ENCODE measurements at places on chromosomes 1 and 21. TPM values are rescaled to one million over a fixed set of nuclear protein-coding genes. Genes with fewer than 3 reads are reported as not detected.
A peak's percentile ranks its signal among the peaks of the same experiment; 100 is the strongest.

- H3K4me1 ChIP-seq, result peaks cover under 1% of the 10 kb centered on the region
- peaks cover 22% of the 10 kb centered on the region for H3K27me3 ChIP-seq
- H3K4me3 ChIP-seq, result no peak overlapping the region
- H3K27ac ChIP-seq, result no peak overlapping the region
- H3K36me3 ChIP-seq, result no peaks in the 10 kb centered on the region
- DNase-seq, result no peak
Measured at GRCh38 chr1:24934310-24935195, 4.5 kb upstream of the RUNX3 start.

DNA sequence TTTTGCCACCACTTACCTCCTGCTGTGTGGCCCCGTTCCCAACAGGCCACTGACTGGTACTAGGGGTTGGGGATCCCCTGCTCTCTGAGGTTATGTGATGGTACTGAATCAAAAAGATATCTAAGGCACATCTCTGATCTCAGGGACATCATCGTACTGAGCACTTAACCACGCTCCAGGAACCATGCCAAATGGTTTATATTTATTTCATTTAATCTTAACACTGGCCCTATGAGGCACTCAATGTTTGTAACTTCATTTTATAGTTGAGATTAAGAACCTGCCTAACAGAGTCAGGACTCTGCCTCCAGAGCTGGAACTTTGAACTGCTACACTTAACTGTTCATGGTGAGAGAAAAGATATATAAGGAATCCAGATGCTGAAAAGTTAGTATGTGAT lies 98.0 kb upstream of the HP1BP3 start:
- H3K36me3 ChIP-seq, result no peaks in the 10 kb centered on the region
- no peak for DNase-seq
- no peak overlapping the region for H3K27ac ChIP-seq
- H3K4me3 ChIP-seq, result no peak overlapping the region
- H3K27me3 ChIP-seq, result no peaks in the 10 kb centered on the region
- no peaks in the 10 kb centered on the region for H3K4me1 ChIP-seq

Gene MYOM3
- total RNA-seq, result not detected

DNA sequence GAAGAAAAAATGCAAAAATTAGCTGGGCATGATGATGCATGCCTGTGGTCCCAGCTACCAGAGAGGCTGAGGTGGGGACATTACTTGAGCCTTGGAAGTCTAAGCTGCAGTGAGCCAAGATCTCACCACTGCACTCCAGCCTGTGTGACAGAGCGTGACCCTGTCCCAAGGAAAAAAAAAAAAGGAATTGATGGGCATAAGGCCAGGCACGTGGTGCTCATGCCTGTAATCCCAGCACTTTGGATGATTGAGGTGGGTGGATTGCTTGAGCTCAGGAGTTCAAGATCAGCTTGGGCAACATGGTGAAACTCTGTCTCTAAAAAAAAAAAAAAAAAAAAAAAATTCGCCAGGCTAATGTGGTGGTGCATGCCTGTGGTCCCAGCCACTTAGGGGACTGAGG lies 55.8 kb upstream of the ATP2B4 start:
- H3K4me1 ChIP-seq, result no peaks in the 10 kb centered on the region
- no peaks in the 10 kb centered on the region for H3K36me3 ChIP-seq
- H3K27me3 ChIP-seq, result peaks cover 8% of the 10 kb centered on the region
- H3K27ac ChIP-seq, result no peak overlapping the region
- H3K4me3 ChIP-seq, result no peak overlapping the region
- DNase-seq, result no peak

DNA sequence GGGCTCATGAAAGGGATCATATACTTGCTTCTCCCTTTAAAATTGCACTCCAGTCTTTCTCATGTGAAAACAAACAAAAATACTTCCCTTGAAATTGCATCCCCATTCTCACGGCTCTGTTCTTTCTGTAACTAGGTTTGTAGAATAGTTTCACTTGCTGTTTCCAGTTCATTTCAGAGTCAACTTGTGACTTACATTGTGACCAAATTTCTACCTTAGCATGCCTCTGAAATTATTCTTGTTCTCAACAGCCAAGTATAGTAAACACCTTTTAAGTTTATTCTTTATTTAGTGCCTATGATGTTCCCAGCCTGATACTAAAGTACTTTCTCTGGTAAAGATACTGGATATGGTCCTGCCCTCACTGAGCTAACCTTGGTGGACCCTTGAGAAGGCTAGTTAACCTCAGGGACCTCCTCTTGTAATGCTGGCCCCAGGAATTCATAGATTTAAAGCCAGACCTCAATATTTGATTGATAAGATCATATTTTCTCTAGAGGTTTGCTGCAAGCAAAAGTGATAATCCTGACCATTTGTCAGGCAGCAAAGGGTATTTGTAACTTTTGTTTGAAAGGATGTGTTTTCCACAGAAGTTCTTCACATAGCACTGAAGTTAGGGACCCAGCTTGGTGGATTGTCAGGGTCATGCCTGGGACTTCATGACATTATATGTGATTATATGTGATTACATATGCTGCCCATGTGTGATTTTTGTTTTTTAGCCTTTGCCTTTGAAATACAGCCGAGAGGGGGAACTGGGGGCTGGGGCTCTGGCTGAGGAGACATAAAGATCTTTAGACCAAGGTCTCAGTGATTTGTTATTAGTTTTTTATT lies 29.6 kb downstream of the VANGL2 start:
- no peak for DNase-seq
- H3K4me1 ChIP-seq, result no peaks in the 10 kb centered on the region
- H3K27me3 ChIP-seq, result peaks cover 6% of the 10 kb centered on the region
- no peak overlapping the region for H3K4me3 ChIP-seq
- H3K27ac ChIP-seq, result no peak overlapping the region
- no peaks in the 10 kb centered on the region for H3K36me3 ChIP-seq

Gene RABGGTB
- total RNA-seq, result 70.8 TPM

Gene FCRL1
- total RNA-seq, result not detected

- no peak overlapping the region for H3K4me3 ChIP-seq
- peaks cover 10% of the 10 kb centered on the region for H3K4me1 ChIP-seq
- H3K27me3 ChIP-seq, result no peaks in the 10 kb centered on the region
- no peak for DNase-seq
Measured at GRCh38 chr21:43701936-43702784, 16.8 kb upstream of the PDXK start.

GRCh38 chr1:175154629-175155472 lies 37.7 kb downstream of the KIAA0040 start:
- peaks cover 5% of the 10 kb centered on the region for H3K4me1 ChIP-seq
- H3K36me3 ChIP-seq, result no peaks in the 10 kb centered on the region
- H3K4me3 ChIP-seq, result no peak overlapping the region
- peaks cover 10% of the 10 kb centered on the region for H3K27me3 ChIP-seq
- DNase-seq, result peak; percentile 78

- H3K36me3 ChIP-seq, result no peaks in the 10 kb centered on the region
- H3K27ac ChIP-seq, result no peak overlapping the region
- H3K4me1 ChIP-seq, result no peaks in the 10 kb centered on the region
Measured at GRCh38 chr21:18655931-18656330, 252.3 kb upstream of the TMPRSS15 start.

DNA sequence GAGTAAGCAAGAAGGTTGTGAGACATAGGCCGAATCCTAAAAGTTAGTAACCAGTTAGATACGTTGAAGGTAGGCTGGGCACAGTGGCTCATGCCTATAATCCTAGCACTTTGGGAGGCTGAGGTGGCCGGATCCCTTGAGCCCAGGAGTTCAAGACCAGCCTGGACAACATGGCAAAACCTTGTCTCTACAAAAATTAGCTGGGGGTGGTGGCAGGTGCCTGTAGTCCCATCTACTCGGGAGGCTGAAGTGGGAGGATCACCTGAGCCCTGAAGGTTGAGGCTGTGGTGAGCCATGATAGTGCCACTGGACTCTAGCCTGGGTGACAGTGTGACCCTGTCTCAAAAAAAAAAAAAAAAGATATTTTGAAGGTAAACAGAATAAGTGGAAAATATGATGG lies 1.5 kb upstream of the PARP1 start:
- no peaks in the 10 kb centered on the region for H3K36me3 ChIP-seq
- H3K27ac ChIP-seq, result no peak overlapping the region
- peaks cover 9% of the 10 kb centered on the region for H3K27me3 ChIP-seq
- no peak for DNase-seq
- no peak overlapping the region for H3K4me3 ChIP-seq

GRCh38 chr1:211327346-211327921 lies 801 bp downstream of the TRAF5 start:
- H3K27me3 ChIP-seq, result peaks cover 4% of the 10 kb centered on the region
- no peak for DNase-seq
- H3K4me3 ChIP-seq, result peak overlapping the region; percentile 82
- H3K4me1 ChIP-seq, result peaks cover 7% of the 10 kb centered on the region
- no peaks in the 10 kb centered on the region for H3K36me3 ChIP-seq
- no peak overlapping the region for H3K27ac ChIP-seq

Gene TSSK3
- 1.6 TPM for total RNA-seq

DNA sequence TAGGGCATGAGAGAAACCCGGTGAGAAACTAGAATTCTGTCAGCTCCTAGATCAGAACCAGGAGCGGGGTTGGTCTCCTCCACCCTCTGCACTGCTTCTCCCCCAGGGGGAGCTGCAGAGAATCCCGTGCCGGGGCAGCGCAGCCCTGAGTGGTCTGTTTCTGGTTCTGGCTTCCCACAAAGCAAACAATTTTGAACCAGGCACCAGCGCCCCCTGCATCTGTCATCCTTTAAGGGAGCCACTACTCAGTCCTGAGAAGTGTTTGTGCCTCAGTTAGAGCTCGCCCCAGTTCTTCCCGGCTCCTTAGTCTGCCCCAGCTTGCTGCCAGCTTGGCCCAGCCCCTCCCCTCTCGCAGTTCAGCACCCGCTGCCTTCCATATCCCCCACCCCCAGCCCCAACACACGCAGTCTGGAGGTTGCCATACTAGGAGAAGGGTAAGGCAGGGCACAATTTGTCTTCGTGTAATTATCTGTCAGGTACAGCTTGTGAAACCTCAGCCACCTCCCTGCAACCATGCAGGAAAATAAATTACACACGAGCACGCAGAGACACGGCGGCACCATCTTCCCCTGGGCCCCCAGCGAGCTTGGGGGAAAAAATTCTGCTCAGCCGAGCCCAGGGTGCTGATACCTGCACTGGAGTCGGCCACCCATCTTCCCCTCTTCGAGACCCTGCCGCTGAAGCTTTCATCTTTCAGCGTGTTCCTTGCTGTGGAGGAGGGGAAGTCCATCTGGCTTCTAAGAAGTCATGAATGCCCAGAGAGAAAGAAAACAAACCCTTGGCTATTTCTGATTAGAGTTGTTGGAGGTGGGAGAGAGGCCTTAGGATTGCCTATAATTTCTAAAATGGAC lies 62.6 kb upstream of the CD1D start:
- peak overlapping the region; percentile 17 for H3K27ac ChIP-seq
- H3K4me3 ChIP-seq, result no peak overlapping the region
- peak; percentile 62 for DNase-seq
- H3K36me3 ChIP-seq, result no peaks in the 10 kb centered on the region
- H3K27me3 ChIP-seq, result no peaks in the 10 kb centered on the region

Gene TMPRSS3
- total RNA-seq, result 0.71 TPM

GRCh38 chr1:185816460-185816859 lies 82.3 kb downstream of the HMCN1 start:
- H3K27ac ChIP-seq, result no peak overlapping the region
- no peaks in the 10 kb centered on the region for H3K4me1 ChIP-seq
- H3K27me3 ChIP-seq, result peaks cover 2% of the 10 kb centered on the region

GRCh38 chr1:162856260-162856659 lies 4.7 kb downstream of the CCDC190 start:
- H3K36me3 ChIP-seq, result no peaks in the 10 kb centered on the region
- no peaks in the 10 kb centered on the region for H3K27me3 ChIP-seq
- no peaks in the 10 kb centered on the region for H3K4me1 ChIP-seq
- H3K27ac ChIP-seq, result no peak overlapping the region

All from glutamatergic neuron (in vitro differentiated cells).